Right ventricle myocardium inferior (tissue), 1 donor: ENCODE measurements at places on chromosomes 1 and 21. TPM values are rescaled to one million over a fixed set of nuclear protein-coding genes. Genes with fewer than 3 reads are reported as not detected.

DNA sequence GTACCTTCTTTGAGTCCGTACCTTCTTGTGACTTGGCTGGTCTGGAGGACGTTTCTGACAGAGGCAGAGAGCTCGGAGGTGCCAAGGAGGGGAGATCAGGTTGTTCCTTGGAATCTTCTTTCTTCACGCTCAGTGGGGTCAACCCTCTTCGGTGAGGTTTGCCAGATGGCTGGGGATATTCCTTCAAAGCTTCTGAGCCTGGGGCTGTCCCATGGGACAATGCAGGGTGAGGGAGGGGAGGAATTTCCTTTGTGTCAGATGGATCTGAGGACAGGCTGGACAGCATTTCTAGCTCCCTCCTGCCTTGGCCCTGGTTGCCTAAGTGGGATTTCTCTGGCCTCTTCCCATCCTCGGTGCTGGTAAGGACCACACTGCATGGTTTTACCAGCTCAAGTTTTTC, 95.5 kb upstream of the EDN2 start:
- no peak for DNase-seq

DNA sequence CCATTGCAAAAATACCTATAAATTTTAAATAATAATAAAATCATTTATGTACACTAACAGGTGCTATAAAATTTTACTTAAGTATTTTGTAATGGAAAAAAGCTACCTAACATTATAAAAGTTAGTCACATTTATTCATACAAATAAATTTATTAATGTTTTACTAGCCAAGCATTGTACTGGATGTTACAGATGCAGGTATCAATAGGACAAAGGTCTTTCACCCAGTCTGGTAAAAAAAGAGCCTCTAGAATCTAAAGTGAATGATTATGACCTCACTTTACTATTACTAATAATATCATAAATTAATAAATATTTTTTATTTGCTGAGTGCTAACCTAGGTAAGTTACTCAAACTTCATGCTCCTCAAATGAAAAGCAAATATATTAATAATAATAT, 170.6 kb downstream of the KCNT2 start:
- DNase-seq, result no peak

DNA sequence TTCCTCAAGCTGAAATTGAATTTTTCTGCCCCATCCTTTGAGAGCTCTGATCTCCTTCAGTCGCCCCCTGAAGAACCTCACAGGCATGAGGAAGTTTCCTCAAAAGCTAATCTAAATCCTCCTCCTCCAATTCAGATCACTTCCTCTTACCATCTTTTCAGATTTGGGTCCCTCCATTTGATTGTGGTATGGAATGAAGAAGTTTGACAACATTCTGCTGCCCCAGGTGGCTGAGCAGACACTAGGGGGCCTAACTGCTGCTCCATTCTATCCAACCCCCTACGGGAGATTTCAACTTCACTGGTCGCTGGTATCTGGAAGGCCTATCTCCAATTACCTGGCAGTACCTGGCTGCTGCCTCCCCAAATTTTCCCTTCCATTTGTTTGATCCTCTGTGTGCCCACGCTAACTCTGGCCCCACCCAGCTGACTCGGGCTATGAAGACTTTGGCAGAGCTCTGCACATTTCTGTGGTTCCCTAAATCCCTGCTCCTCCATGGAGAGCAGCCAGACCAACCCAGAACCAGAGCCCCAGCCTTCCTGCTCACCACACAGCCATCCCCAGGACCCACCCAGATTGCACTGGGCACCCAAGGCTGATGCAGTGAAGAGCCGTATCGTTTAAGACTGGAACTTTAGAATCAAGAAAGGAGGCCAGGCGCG, 7.8 kb downstream of the IRF6 start:
- DNase-seq, result no peak

CLDN17 gene
- total RNA-seq, result not detected
